ENCODE measurements at places on chromosomes 12 and 14.

DNA sequence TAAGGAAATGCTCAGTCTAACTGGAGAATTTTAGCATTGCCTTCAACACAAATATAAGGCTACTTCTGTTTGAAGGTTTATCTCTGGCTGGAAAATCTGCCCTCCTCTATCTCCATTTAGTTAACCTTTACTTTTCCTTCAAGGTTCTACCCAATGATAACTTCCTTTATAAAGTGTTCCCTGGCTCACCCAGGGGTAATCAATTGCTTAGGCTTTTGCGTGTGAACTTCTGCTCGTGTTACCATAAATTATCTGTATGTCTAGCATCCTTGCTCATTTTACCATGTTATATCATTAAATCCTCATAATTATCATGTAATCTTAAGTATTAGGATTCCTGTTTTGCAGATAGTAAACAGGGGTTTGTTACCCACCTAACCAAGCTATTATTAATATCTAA is 114.3 kb upstream of the FGD4 start:
- no peak for DNase-seq

GRCh38 chr14:91329486-91330014 is 85.0 kb upstream of the GPR68 start:
- DNase-seq = no peak

- DNase-seq = no peak
Observed at GRCh38 chr12:67208281-67209067, 60.7 kb upstream of the CAND1 start.

- no peak for DNase-seq
Observed at GRCh38 chr14:25846246-25846645, 751.6 kb downstream of the NOVA1 start.

DNA sequence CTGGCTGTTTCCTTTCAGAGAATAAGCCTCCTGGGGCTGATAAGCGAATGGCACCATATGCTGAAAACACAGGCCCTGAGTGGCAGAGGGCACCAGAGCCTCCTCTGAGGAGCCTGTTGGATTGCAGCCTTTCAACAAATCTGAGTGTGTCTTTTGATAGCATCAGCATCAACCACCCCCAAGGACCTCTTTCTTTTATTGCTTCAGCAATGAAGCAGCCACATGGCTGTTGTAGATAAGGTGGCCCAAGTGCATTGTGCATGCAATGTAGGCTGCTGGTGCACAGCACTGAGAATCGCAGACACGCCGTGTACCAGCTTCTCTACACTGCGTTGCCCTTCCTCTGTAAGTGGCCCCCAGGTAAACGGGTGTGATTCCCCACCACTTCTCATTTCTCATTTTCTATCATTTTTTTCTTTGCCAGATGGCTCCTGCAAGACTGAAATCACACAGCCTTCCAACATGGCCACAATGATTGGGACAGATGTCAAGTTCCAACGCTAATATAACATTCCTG is 191.7 kb downstream of the DAD1 start:
- no peak for DNase-seq

DNA sequence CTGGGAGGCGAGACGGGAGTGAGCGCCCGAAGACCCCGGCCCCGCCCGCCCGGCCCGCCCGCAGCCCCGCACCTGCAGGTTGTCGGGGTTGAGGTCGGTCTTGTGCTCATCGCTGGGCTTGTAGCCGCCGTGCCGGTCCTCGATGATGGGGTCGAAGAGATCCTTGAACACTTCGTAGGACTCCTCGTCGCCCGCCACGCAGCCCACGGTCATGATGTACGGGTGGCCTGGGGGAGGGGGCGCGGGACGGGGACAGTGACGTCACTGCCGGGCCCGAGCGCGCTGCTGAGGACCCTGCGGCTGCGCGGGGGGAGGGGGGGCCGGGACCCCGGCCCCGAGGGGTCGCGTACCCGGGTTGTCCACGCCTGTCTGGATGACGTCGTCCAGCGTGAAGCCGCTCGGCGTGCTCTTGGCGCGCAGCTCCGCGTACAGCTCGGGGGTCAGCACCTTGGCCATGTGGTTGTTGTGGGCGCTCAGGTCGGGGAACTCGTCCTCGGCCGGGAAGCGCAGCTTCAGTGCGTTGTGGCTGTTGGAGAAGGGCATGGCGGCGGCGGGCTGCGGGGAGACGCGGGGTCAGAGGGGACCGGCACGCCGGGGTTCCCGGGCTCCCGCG is 573 bp downstream of the CKB start:
- no peak for DNase-seq

- DNase-seq = no peak
Observed at GRCh38 chr14:61491876-61492434, 170.6 kb downstream of the PRKCH start.

- DNase-seq = no peak
Observed at GRCh38 chr14:89040080-89040459, 215.6 kb downstream of the TTC8 start.

- no peak for DNase-seq
Observed at GRCh38 chr14:45212231-45212630, 40.8 kb downstream of the MIS18BP1 start.

DNA sequence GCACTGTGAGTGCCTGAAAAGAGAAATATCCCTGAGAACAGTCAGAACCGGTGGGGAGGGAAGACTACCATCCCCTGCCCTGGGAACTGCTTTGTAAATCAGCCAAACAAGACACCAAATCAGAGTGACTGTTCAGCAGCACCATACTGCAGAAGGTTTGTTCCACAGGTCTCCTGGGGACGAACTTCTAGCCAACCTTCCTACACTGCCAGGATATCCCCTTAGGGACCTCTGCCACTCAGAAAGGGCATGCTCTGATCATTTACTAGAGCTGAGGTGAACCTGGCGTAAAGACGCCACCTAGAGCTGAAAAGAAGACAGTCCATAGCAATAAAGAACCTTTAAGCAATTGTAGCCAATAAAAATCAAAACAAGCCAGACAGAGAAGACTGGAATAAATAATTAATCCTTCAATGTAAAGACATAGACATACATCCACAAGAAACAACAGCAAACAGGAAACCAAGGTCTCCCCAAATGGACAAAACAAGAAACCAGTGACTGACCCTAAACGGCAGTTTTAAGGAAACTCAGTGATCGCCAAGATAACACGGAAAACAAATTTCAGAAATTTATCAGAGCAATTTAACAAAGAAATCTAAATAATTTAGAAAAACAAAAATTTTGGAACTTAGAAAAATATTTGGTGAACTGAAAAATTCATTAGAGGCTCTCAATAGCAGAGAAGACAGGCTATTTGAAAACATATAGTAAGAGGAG is 228.1 kb upstream of the AMIGO2 start:
- DNase-seq = no peak

DNA sequence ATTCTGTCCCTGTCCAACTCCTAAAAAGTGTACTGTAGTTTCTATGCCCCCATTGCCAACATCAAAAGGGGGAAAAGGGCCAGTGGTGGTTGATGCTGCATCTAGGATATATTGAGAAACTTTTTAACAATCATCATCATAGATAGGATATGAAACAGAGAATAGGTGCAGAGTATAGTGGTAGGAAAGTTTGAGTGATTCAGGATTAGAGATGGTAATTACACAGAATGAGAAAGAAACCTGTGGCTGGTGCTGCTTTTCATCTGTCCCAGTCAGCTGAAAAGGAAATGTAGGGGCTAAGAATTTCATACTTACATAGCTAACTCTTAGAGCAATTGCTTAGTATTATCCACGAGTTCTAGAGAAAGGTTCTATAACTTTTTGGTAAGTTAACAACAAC is 67.6 kb downstream of the GTF2A1 start:
- no peak for DNase-seq

DNA sequence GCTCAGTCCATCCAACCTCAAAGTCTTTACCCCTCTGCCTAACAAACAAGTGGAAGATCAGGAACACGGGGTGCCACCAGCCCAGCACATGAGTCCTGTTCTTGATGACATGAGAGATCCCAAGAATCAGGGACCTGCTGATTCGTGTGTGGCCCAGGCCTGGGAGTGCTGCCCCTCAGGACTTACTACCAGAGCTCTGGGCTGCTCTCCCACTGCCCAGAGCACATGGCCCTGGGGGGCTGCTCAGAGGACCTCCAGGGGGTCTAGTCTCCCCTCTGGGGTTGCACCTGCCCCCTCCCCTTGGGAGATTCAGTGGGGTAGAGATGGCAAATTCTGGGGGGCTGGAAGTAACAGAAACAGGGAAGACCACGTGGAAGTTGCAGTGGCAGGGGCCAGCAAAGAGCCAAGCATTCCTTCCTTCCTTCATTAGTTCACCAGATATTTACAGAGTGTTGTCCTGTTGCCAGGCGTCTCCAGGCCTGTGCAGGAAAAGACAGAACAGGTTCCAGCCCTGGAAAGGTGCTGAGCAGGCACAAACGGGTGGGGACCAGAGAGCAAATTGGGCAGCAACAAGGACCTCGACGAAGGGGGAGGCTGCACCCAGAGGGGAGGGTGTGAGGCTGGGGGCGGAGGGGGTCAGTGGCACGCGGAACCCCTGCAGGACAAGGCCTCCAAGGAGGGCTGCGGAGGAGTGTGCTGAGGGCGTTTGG is 45.1 kb upstream of the MEG3 start:
- DNase-seq = no peak

- no peak for DNase-seq
Observed at GRCh38 chr14:23916446-23916845, 37.1 kb upstream of the DHRS4 start.

- no peak for DNase-seq
Observed at GRCh38 chr12:71061451-71061850, 96.3 kb downstream of the TSPAN8 start.

DNA sequence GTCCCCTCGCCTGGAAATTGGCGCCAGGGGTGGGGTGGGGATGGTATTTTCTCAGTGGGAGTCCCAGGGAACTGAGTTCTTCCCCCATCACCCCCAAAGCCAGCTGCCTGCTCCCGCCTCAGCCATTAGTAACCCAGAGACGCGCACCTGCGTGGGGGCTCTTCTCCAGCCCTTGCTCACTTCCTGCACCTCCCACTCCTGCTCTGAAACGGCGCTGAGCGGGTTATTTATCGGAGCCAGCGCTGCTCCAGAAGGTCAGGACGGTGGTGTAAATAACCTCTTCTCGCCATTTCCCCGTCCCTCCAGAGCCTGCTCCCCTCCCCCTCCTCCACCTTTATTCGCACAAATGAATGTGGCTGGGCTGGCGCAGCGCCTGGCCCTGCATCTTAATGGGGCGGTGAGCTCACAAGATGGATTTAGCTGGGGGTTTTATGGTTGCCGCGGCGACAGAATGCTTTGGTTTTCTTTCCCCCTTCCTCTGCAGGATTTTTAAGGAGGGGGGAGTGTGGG is 12.2 kb downstream of the GPR84 start:
- no peak for DNase-seq

DNA sequence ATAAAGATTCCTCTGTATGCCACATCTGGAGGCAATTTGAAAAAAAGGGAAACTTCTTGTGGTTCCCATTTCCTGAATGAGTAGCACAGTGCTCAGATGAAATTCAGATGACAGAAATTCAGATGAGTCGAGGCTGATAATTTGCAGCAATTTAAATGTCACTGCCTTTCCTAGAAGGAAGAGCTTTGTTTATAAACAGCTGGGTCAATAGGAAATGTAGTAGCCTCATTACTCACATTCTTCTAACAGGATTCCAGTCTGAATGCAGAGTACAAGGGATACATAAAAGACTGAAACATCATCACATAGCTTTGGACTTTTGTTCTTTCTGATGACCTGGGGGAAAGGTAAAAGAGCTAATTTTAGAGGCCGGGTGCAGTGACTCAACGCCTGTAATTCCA is 11.3 kb upstream of the DACT1 start:
- no peak for DNase-seq

GRCh38 chr12:56601503-56601902 is 28.6 kb downstream of the BAZ2A start:
- no peak for DNase-seq

GRCh38 chr12:119642986-119643385 is 24.9 kb upstream of the PRKAB1 start:
- DNase-seq = no peak

GRCh38 chr12:107493666-107494065 is 191.9 kb upstream of the PWP1 start:
- no peak for DNase-seq

DNA sequence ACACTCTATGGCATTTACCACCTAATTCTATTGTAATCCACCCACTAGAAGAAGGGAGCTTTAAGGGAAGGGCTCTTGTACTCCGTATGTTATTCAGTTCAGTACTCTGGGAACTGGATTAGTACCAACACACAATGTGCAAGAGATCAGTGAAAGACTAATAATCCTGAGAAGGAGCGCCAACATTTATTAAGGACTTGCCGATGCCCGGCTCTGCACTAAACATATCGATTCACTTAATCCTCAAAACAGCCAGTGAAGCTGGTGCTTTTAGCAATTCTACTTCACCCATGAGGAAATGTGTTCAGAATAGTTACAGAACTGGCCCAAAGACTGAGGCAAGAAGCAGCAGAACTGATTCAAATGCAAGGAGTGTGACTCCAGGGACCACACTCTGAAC is 80.9 kb downstream of the RPS6KA5 start:
- DNase-seq = no peak

- no peak for DNase-seq
Observed at GRCh38 chr12:96153131-96153725, 40.9 kb upstream of the ELK3 start.

DNA sequence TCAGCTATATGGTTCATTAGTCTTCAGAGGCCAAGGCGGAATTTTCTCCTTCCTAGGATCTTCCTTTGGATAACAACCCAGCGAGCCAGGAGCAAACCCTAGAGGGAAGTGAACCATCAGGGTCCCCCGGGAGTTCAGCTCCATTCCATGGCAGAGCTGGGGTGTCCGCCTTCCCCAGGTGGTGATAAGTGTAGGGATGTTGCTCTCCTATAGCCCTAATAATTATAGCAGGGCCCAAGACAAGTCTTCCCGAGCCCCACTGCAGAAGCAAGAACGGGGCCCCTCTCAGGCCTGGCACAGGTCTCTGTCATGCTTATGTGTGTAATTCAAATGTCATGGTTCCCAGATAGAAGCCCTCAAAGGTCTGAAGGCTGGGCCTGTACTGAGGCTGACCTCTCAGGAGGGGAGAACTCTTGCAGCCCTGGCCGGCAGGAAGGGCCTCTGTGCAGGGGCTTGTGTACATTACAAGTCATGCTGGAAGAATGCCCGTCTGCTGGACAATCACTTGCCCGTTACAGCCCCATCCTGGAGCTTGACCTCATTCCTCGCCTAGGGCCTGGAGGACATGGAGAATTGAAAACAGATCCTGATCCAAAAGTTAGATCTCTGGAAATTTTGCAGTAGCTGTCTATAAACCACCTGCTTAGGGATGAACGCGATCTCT is 17.3 kb downstream of the LRTM2 start:
- no peak for DNase-seq

GRCh38 chr14:31717294-31718085 is 156.3 kb downstream of the NUBPL start:
- DNase-seq = no peak

GRCh38 chr12:56206452-56207166 is 15.1 kb downstream of the RNF41 start:
- DNase-seq = no peak

GRCh38 chr14:21039585-21040369 is 2.4 kb upstream of the RNASE7 start:
- no peak for DNase-seq

DNA sequence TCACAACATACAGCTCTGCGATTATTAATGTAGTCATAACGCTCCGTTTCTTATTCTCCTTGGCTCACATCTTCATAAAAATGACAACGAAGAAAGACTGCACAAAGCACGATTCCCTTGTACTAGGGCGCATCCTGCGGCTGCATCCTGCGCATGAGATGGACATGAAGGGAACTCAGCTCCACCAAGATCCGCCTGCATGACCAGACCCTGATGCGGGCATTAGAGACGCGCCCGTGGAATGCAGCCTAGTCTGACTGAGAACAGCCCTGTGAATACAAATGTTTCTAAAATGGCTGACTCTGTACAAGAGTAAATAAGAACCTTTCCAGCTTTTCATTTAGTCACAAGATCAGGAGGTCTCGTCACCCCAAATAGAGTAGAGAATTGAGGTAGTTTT is 422.2 kb downstream of the NOVA1 start:
- DNase-seq = no peak

- no peak for DNase-seq
Observed at GRCh38 chr12:87801860-87802720, 227.1 kb downstream of the C12orf50 start.
